ENCODE measurements at places on chromosomes 5 and 9.
A peak's percentile ranks its signal among the peaks of the same experiment; 100 is the strongest.

DNA sequence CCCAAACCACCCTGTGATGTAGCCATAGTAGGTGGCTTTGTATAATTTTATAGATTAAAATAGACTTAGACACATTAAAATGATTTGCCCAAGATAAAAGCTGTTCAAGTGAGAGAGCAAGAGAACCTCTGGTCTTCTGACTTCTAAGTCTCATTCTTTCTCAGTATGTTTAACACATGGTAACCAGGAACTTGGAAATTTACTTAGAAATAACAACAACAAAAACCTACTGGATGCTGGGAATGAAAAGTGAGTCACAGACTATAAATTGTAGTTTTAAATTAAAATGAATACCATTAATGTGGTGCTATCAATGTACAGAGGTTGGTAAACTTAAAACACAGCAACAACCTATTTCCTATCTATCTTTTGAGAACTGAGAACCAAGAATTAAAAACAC lies 30.4 kb downstream of the HMGCR start:
- DNase-seq, result no peak

DNA sequence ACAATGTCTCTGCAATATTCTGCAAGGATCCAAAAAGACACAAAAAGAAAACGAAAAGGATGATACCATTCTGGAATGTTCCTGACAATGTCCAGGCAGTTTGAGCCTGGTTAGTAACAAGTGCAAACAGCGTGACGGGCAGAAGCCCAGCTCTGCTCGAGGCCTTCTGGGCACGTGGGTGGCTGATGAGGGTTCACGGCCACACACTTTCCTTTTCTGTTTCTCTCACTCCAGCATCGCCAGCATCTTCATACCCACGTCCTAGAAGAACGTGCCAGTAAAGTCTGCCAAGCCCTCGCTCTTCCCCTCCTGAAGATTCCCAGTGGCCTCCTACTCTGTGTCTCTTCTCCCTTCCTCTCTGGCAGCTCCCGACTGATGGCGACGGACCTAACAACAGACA lies 36.7 kb downstream of the COL23A1 start:
- no peak for DNase-seq

- DNase-seq, result no peak
These were observed 242.1 kb upstream of the IRX1 start for GRCh38 chr5:3353561-3353960.

DNA sequence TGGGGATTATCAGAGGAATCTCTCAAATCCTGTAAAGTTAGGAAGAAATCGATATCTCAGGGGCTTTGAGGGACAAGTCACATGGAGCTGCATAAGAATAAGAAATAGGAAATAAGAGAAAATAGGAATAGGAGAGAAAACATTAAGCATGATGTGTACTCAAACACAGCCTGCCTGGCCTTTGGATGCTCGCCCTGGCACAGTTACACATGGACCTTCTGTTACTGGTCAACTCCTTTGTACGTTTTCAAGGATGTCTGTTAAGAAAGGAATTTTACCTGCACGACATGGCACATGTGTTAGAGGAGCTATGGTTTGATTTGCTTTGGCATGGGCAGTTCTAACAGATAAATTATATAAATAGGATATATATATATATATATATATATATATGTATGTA lies 321.2 kb downstream of the CDH12 start:
- DNase-seq, result no peak

- no peak for DNase-seq
These were observed 247.0 kb downstream of the AOPEP start for GRCh38 chr9:94973451-94973941.

GRCh38 chr5:141669520-141669919 lies 12.5 kb downstream of the ARAP3 start:
- no peak for DNase-seq

DNA sequence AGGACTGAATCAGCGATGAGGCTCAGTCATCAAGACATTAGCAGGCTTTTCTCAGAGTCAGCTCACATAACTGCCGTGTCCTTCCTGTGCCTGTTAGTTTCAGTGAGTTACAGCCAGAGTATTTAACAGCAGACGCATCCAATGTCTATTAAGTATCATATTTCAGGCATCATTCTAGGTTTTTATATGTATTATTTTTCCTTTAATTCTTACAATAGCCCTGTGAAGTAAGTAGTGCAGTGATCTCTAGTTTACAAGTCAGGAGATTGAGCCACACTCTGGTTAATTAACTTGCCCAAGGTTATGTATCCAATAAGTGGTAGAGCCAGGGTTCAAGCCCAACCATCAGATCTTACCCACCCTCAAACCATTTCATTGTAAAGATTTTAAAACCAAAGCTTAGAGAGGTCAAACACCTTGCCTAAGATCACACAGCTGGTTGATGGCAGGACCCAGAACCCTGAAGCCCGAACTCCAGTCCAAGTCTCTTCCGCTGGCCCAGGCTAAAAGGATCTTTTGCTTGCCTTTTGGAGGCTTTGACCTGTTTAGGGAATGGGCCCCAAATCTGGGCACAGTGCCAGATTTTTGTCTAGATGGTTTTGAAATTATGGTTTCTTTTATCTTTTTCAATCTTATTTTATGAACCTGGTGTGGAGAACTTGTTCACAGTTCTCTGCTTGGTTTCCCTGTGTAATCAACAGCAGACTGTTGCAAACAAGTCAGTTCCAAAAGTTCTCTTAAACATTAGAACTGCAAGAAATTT lies 261.2 kb upstream of the CLINT1 start:
- no peak for DNase-seq

GRCh38 chr5:137015540-137016116 lies 483.5 kb downstream of the SPOCK1 start:
- DNase-seq, result no peak

GRCh38 chr5:17229313-17229712 lies 11.9 kb downstream of the BASP1 start:
- no peak for DNase-seq

- no peak for DNase-seq
These were observed 22.8 kb upstream of the CORO2A start for GRCh38 chr9:98215271-98215670.

GRCh38 chr5:100970646-100971255 lies 67.7 kb upstream of the ST8SIA4 start:
- DNase-seq, result no peak

DNA sequence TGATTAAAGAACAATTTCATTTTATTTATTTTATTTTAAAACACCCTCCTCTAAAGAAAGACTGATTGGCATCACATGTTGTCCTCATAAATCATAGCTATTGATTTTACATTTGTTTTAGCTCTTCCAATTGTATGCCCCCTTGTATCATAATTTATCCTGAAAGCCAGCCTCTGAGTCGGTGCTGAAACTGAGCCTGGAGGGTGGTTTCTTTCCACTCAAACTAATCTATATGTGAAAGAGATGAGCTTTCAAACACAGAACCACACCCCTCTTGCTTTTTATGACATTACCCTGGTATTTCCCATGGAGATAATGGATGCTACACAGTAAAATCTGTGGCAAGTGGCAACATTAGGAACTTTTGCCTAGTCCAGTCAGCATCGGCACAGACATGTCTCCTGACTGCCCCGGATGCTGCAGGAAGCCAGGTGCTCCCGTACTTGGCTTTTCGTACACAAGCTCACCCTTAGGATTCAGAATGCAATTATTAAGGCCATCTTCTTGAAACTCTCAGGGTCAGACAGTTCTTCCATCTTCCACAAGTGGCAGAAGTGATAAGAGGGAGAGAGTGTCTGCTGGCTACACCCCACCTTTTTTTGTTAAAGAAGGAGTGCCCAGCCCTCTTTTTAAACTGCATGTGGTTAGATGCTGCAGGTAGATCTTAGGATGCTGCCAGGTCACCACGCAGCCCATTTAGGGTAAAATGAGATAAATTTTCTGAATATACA lies 91.1 kb downstream of the SNCAIP start:
- DNase-seq, result no peak

DNA sequence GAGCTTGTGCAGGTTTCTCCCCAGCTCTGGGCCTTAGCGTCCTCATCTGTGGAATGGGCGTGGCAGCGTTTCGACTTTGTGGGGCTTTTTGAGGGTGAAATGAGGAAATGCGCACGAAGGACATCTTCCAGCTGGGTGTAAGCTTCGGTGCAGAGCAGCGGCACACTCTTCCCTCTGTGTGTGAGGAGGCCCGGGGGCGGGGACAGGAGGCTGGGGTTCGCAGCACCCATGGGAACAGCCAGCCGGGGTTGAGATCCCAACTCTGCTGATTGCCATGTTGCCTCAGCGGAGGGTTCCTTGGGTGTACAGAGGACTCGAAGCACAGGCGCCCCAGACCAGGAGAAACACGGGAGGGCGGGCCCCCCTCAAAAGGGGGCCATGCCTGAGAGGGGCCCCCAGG lies 265.6 kb downstream of the NSG2 start:
- DNase-seq, result no peak

GRCh38 chr5:95915999-95916686 lies 45.5 kb downstream of the ELL2 start:
- DNase-seq, result no peak

- DNase-seq, result no peak
These were observed 18.7 kb downstream of the RASGRF2 start for GRCh38 chr5:80978772-80979317.

GRCh38 chr9:37284636-37285035 lies 137.9 kb upstream of the GRHPR start:
- DNase-seq, result no peak

- no peak for DNase-seq
These were observed 30.3 kb upstream of the HMGCR start for GRCh38 chr5:75306746-75307145.

GRCh38 chr5:332843-333242 lies 11.3 kb downstream of the AHRR start:
- peak; percentile 25 for DNase-seq

- DNase-seq, result no peak
These were observed 146.5 kb downstream of the C5orf15 start for GRCh38 chr5:133821889-133822288.

DNA sequence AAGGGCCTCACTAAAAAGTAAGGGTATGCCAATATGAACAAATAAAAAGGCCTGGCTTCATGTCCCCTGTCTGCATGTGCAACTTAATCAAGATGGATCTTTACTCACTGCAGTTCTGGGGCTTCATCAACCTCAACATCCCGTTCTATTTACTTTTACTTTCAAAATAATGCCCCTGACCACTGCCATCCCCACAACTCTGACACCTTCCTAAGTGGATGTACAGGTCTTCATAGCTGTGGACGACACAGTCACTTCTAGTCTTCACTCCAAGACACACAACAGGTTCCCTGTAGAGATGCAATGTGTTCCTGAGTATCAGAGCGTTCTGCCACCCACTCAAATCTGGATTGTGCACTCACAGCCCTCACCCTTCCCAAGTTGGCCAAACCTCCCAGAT lies 136.1 kb downstream of the ENC1 start:
- DNase-seq, result no peak

DNA sequence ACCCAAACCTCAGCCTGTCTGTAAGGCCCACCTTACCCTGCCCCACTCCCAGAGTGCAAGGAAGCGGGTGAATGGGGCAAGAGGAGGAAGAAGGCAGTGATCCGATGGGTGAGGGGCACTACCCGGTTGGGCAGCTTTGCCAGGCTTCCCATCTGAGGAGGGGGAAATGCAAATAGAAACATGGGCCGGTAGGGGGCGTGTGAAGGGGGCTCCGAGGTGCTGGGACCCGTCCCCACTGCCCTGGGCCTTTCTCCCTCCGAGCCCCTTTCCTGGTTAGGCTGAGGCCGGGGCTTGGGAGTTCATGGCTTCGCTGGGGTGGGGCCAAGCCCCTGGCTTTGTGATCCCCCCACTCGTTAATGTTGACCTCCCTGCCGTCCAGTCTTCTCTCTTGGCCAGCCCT lies 23.6 kb upstream of the MYORG start:
- no peak for DNase-seq

DNA sequence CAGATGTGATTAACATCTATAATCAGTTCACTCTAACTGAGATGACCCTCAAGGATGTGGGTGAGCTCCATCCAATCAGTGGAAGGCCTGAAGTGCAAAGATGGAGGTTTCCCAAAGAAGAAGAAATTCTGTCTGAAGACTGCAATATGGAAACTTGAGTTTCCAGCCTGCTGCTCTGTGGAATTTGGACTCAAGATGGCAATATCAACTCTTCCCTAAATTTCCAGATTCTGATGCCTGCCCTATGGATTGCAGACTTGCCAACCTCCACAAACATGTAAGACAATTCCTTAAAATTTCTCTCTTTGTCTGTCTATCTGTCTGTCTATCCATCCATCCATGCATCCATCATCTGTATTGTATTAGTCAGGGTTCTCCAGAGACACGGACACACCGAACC lies 85.9 kb downstream of the ICE1 start:
- DNase-seq, result no peak

- no peak for DNase-seq
These were observed 108.0 kb upstream of the DPYSL3 start for GRCh38 chr5:147617711-147618350.

DNA sequence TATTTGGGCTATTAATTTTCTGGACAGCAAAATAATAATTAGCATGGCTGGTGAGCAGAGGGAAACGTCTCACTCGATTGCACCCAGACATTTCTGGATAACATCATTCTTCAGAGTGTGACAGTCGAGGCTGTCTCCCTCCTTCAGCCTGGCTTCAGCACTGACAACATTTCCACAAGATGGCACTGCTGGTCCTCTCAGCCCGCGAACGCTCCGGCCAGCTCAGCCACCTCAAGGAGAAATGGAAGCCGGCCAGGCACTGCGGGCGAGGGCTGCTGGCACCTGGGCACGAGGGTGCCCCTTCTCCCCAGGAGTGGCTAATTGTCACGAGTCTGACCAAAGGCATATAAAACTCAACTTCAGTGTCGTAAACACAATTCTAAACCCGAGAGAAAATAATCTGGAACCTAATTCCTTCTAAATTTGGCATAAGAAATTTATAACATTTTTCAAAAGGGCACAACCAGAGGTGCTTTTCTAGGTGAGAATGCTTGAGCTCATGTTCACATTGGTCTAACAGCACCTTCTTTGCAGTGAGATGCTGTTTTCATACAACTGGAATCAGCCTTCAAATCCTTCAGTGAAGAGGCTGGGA lies 65.9 kb downstream of the DAP start:
- no peak for DNase-seq

DNA sequence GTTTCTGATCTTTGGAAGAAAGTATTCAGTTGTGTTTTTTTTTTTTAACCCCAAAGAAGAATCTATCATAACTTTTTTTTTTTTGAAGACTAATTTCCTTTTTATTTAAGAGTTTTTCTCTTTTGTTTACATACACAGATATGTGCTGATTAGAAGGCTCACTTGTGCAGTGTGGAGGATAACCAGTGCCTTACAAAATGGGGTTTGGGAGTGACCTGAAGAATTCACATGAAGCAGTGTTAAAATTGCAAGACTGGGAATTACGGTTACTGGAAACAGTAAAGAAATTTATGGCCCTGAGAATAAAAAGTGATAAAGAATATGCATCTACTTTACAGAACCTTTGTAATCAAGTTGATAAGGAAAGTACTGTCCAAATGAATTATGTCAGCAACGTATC lies 50.3 kb downstream of the FER start:
- no peak for DNase-seq

GRCh38 chr5:181069767-181070491 lies 29.9 kb downstream of the BTNL9 start:
- no peak for DNase-seq

DNA sequence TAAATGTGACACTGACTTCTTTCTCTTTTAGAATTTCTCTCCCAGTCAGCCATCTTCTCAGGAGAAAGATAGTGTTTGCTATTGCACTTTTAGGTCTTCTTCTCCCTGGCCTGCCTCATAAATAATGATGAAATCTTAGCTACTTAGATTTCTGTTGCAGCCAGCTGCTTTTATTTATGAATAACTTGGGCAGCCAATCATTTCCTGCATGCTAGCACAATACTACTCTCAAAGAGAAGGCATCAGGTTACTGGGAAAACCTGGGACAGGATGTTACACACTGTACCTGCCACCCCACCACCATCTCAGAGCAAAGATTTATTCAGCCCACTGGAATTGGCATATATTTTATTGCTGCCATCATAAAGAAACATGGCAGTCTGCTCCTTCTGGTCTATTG lies 266.6 kb downstream of the PRELID2 start:
- DNase-seq, result no peak

Data from stimulated activated CD4-positive, alpha-beta T cell treated with anti-CD3 and anti-CD28 coated beads, TNF-alpha, amount 100 ng/mL, for 48 hours (primary cell).